ENCODE measurements at places on chromosomes 2 and 18.

GRCh38 chr2:168312036-168312822, 64.8 kb upstream of the STK39 start:
- no peak for DNase-seq

GRCh38 chr2:236673126-236673822, 103.6 kb downstream of the ACKR3 start:
- no peak for DNase-seq

DNA sequence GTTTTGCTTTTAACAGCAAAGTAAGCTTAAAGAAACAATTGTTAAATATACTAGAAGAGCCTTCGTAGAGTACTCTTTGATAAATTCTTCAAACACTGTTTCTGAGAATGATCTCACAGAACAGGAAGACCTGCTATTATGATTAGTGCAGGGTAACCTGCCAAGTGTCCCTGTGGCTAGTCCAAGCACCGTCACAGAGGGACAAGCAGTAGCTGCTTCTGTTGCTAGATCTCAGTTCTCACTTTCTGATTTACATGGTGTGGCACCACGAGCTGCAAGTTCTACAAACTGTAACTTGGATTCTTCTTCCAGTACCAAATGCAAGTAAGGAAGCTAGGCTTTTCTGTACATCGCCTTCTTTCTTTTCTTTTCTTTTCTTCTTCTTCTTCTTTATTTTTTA, 121.5 kb downstream of the PIEZO2 start:
- DNase-seq, result no peak

GRCh38 chr2:120764991-120765677, 29.5 kb downstream of the GLI2 start:
- DNase-seq, result no peak

DNA sequence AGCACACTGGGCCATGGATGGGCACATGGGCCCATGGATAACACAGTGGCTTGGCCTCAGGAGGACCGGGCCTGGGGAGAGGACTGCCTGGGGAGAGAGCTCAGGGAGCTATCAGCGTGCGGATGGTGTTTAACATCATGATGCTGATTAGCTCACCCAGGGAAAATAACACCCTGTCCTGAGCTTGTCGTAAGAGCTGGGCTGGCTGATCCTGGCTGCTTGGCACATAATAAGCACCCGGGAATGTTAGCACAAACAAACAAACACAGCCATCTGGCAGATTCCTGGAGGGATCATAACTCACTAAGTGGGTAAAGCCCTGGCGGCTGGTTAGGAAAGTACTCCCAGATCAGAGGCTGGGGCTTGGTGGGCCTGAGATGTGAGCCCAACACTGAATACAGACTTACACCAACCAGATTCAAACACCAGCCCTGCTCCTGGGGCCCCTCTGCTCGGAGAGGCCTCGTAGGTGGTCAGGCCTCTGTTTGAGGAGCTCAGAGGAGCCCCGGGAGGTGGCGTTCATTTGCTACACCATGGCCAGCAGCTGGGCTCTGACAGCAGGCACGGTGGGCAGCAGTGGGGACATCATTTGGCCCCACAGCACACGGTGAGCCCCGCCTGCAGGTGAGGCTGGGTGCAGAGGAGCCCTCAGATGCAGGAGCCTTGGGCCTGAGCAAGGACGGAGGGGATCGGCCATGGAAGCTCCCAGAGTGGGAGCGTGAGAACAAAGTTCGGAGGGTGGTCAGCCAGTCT, 193.4 kb upstream of the HDAC4 start:
- no peak for DNase-seq

GRCh38 chr2:214753455-214753854, 56.0 kb downstream of the BARD1 start:
- DNase-seq, result no peak

DNA sequence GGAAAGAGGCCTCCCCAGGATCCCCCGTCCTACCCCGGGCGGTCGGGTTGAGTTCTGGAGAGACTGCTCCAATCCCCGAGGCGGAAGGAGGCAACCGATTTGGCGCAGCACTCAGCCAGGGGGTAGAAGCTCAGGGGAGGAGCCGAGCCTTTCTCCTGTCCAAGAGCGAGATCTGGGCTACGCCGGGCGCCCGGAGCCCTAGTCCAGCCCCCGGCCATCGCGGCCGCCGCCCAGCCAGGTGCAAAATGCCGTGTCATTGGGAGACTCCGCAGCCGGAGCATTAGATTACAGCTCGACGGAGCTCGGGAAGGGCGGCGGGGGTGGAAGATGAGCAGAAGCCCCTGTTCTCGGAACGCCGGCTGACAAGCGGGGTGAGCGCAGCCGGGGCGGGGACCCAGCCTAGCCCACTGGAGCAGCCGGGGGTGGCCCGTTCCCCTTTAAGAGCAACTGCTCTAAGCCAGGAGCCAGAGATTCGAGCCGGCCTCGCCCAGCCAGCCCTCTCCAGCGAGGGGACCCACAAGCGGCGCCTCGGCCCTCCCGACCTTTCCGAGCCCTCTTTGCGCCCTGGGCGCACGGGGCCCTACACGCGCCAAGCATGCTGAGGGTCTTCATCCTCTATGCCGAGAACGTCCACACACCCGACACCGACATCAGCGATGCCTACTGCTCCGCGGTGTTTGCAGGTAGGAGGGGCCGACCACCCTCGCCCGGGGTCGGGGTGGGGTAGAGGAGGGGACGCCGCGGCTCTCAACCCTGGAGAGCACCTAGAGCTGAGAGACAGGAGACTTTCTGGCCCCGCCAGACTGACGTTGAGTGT, at the start of gene DYSF:
Gene DYSF, plus strand, starts transcription at position 158 of the 817 bp plus-strand sequence.
- DNase-seq, result no peak

GRCh38 chr2:124187948-124188347, 162.9 kb downstream of the CNTNAP5 start:
- DNase-seq, result no peak

DNA sequence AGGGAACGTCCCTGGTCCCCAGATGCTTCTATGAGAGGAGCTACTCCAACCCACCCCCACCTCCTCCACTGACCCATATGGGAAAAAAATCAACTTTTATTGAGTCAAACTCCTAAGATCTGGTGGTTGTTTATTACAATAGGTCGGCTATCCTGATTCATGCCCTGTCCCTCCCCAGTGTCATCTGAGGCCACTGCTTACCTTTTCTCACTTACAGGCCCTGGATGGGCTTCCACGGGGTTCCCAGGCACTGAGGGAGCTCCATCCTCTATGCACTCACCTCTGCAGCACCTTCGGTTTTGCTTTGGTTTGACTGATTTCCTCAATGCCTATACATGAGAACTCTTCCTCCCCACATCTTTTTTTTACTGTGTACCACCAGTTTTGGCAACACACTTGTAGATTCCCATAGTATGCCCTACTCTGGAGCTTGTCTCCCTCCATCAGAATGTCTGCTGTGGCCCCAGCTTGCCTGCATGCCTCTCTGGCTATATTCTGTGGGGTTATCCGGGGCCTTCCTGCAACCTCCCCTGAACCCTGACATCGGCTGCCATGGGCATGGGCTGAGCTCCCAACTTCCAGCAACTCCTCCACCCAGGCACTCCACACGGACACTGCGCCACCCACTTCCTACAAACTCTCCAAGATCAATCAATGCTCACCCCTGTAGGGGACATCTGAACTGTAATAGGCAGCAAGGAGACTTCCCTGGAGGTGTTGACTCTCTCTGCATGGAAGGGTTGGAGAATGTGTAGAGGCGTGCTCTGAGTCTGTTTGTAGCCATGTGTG, 236.1 kb downstream of the VAPA start:
- DNase-seq, result no peak

DNA sequence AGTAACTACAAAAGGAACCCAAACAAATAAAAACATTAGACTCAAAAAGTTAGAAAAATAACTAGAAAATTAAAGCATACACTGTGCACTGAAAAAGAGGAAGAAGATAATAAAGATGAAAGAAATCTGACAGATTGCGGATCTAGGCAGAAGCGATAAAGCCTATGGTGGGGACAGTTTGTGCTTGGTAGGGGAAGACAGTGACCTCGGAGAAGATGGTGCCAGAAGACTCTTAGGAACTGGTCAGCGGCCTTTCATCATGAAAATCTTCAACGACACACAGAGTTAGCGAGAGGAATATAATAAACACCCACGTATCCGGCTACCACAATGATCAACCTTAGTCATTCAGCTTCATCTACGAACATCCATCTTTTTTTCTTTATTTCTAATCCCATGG, 180.5 kb downstream of the HDAC4 start:
- DNase-seq, result no peak

GRCh38 chr2:149146876-149147275, 108.4 kb downstream of the LYPD6B start:
- no peak for DNase-seq

GRCh38 chr18:14179306-14179705, 47.1 kb upstream of the ZNF519 start:
- no peak for DNase-seq

DNA sequence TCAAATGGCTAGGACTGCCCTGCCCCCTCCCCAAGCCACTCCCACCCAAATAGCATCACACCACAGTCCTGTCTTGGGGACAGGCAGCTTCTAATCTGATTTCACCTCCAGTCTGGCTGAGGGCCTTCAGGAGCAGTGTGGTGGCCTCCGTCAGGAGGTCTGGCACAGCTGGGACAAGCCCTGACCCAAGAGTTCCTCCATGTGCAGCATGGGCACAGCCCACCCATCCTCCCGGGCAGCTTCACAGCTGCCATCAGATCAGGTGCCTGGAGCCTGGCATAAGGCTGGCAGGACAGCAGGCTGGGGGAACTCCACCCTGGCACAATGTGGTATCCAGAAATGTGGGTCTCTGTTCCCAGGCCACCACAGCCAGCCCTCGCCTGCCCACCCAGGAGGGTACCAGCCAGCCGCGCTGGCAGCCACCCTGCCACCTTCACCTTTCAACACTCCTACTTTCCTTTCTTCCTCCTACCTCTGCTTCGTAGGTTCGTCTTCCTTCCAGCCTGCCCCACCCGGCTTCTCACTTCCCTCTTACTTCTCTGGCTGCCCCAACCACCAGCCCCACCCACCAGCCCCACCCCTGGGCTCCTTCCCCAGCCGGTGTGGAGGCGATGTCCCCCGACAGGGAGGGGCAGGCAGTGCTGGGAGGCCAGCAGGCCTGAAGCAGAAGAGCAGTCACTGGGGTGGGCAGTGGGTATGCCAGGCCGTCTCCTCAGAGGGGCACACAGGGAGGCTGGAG, at the start of gene CAPG:
Gene CAPG, minus strand, starts transcription at position 522 of the 739 bp plus-strand sequence. CDS start 8,221 bp downstream, outside the sequence.
- DNase-seq, result peak; percentile 19

GRCh38 chr2:241741016-241741415, 6.6 kb downstream of the D2HGDH start:
- no peak for DNase-seq

- DNase-seq, result no peak
Observed at GRCh38 chr2:60745330-60745729, 10.7 kb upstream of the PAPOLG start.

GRCh38 chr2:38960609-38961320, 71.1 kb downstream of the ARHGEF33 start:
- no peak for DNase-seq

DNA sequence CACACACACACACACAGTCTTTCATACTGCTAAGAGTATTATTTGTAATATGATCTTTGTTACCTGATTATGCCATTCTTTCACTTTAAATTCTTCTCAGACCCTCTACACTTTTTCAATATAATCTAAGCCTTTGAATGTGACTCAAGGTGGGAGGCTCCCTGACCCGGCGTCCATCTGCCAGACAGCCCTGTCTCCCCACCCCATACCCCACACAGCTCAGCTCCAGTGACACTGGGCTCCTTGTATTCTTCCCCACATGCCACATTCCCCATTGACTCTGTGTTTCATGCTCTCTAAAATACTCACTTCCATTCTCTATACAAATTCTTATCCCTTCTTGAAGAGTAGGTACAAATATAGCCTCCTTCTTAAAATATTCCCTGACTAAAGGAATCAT, 442.2 kb downstream of the TGIF1 start:
- DNase-seq, result no peak

DNA sequence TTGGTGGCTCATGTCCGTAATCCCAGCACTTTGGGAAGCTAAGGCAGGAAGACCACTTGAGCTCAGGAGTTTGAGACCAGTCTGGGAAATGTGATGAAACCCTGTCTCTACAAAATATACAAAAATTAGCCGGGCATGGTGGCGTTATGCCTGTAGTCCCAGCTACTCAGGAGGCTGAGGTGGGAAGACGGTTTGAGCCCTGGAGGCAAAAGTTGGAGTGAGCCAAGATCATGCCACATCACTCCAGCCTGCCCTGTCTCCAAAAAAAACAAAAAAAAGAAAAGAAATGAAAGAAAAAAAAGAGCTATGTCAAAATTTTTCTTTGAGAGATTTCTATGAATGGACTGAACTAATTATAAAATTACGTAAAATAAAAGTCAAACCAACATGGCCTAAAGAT, 34.7 kb downstream of the ROCK2 start:
- DNase-seq, result no peak

- no peak for DNase-seq
Observed at GRCh38 chr18:38297910-38298309, 732.3 kb upstream of the CELF4 start.

- no peak for DNase-seq
Observed at GRCh38 chr18:36811430-36811829, 17.4 kb downstream of the TPGS2 start.

DNA sequence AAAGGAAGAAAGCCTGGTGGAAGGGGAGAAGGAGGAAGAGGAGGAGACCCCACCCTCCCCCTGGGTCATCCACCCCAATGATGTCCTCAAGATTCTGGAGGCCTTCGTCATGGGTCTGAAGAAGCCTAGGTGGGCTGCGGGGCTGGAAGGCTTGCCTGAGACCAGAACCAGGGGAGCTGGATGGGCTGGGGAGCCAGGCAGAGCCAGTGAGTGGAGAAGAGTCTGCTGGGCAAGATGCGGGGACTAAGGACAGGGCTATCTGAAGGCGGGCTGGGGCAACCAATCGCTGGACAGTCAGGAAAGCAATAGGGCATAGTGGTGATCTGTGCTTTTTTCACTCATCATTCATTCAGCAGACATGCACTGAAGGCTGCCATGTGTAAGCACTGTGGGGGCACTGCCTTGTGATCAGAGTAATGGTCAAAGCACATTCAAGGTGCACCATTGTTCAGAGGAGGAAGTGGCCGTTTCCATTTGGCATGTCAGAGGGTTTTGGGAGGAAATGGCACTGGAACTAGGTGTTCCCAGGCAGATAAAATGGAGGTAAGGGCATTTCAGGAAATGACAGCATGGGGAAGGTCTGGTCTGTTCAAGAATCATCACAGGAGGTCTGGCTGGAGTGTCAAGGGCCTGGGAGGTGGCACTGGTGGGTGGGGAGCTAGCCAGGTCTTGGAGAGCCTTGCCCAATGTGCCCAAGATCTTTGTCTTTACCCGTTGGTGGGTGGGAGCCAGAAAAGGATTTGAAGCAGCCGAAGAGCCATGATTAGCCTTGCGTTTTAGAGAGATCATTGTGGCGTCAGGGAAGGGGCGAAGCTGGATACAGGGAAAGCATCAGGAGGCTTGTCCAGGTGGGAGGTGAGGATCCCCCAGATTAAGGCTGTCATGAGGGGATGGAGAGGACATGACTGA, 24.2 kb downstream of the OTOF start:
- no peak for DNase-seq

GRCh38 chr2:43480874-43481273, 115.0 kb downstream of the THADA start:
- DNase-seq, result no peak

- DNase-seq, result no peak
Observed at GRCh38 chr18:46630160-46630559, 26.9 kb downstream of the LOXHD1 start.

- no peak for DNase-seq
Observed at GRCh38 chr2:28325173-28325566, 67.5 kb upstream of the FOSL2 start.
